ENCODE measurements at places on chromosomes 2 and 18.
A peak's percentile ranks its signal among the peaks of the same experiment; 100 is the strongest.

DNA sequence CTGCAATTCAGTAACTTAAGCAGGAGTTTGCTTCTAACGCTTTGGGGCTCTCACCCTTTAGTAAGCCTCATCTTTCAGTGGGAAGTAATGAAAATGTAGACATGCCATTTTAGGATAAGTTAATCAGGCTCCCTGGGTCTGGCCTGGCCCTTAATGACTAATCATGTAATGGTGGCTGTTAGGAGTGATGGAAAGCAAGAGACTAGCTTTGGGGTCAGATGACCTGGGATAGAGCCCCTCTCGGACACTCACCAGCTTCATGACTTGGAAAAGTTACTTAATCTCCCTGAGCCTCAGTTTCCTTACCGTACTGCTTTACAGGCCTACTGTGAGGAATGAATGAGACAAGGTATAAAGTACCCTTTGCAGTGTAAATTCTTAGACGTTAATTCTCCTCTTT is 194.4 kb downstream of the LPIN1 start:
- DNase-seq: no peak

GRCh38 chr2:160970052-160970965 is 189.9 kb upstream of the TANK start:
- no peak for DNase-seq

- DNase-seq: no peak
These were observed 64.6 kb downstream of the NAB1 start for GRCh38 chr2:190713471-190713870.

- DNase-seq: no peak
These were observed 168.7 kb downstream of the DDX1 start for GRCh38 chr2:15760232-15760910.

- no peak for DNase-seq
These were observed 30.3 kb upstream of the SLC30A6 start for GRCh38 chr2:32135409-32135808.

GRCh38 chr2:104402825-104403224 is 451.1 kb upstream of the POU3F3 start:
- DNase-seq: no peak

GRCh38 chr2:60221098-60221497 is 332.4 kb downstream of the BCL11A start:
- no peak for DNase-seq

DNA sequence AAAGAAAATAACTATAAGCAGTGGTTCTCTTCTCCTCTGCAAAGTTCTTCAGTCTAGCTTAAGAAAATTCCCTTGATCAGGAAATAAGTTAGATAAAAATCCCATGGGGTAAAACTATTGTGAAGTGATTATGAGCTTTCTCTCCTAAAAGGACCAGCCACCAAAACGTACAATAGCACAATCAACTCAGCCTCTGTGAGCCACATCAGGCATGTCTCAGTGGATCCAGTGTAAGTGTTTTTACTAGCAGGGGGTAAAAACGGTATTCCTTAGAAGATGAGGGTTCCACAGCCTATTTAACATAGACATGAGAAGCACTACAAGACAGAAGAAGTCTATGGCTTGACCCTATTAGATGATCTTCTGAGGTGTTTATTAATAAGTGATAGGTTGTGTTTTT is 503.2 kb downstream of the PIK3C3 start:
- no peak for DNase-seq

GRCh38 chr2:27485496-27485895 is 4.0 kb downstream of the IFT172 start:
- DNase-seq: no peak

DNA sequence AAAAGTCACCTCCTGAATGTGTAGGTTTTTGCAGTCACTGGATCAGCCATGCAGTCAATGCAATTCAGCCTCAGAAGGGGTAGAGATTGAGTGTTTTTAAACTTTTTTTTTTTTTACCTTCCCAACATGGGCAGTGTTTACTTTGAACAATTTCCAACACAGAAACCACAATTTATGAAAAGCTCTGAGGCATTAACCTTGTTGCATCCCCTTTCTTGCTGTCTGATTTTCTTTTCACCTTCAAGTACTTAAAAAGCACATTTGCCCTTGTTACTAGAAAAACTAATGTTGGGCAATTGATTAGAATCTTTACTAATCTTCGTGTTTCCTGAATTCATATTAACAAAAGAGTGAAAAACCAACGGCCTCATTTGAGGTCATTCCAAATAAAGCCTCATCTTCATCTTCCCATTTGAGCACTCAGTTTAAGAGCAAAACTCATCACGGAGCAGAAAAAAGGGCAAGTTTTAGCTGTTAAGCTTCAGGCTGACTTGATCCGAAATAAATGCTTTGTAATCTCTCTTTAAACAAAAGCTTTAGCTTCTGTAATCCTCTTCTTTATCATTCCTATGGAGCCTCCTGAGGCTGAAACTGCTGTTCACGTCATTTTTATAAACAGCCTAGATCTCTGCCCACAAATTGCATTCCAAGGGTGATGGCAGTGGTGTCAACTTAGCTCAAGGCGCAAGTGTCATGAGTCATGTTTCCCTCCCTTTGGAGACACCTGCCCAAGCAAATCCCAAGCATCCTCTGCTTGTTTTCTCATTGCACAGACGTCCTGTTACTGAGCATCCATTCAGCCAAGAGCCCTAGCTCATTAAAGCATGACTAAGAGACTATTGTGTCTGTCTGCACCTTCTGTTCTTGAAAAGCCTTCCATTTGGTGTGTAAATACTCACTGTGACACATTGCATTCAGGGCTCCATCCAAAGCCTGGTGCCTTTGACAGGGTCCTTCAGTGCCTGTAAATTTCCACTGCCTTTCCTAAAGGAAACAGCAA is 107.7 kb downstream of the HNMT start:
- DNase-seq: peak; percentile 11

DNA sequence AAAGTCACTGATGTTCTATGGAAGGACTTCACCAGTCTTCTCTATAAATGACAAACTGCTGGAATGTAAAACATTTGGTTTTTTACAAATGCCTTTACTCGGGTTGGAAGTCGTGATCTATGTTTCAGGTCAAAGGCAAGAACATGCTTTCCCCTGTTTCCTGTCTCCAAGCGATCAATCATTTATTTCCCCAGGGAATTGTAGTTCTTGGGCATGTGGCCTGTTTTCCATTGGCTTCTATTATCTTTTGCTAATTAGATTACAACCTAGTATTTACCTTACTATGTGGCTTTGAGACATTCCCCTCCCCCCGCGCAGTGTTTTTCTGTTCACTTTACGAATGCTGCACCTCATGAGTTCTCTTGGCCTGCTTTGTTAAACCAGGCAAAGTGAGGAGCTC is 684.2 kb downstream of the EPHA4 start:
- DNase-seq: no peak

GRCh38 chr2:181553244-181553643 is 96.1 kb downstream of the ITGA4 start:
- DNase-seq: no peak

DNA sequence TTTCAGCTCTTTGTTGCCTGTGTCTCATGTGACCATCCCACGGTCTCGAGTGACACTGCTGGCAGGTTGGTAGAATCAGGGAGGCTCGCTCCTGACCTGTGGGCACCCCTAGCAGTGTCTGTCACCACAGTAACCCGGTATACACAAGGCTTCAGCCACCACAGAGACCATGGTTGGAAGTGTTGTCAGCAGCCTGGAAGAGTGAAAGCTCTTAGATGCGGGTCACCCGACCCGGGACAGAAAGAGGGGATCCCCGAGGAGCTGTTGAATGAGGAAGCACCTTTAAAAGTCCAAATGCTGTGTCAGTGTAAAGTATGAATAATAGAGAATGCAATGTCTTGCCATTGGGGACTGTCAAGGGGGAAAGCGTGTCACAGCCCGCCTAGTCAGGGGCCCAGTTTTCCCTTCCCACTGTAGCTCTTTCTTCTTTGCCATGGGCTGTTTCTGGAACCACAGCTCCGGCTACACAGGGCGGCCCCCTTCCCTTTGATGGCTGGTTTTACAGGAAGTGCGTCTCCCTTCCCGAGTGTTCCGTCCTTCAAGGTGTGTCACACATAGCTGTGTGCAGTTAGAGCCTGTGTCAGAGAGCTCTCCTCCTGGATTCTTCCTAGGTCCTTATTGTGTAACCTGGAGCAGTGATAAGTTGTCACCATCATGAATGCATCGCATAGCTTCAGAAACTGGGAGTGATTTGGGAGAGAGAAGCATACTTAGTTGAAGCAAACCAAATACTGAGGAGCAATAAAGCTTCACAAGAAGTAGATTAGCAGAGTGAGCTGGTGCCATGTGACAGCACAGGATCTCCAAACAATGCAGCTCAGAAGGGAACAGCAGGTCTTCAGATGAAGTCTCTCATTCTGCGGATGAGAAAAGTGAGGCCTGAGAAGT is 81.4 kb downstream of the MTCL1 start:
- no peak for DNase-seq

DNA sequence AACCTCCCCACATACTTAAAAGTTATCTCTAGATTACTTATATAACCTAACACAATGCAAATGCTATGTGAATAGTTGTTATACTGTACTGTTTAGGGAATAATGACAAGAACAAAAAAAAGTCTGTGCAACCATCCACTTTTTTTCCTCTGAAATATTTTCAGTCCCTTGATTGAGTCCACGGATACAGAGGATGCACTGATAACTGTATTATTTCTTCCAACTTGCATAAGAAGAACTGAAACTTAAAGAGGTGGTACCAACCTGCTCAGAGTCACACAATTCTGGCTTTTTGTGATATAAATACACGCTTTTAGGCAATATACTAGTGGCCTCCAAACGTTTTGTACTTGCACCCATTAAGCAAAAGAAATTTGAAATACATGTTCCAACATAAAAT is 1.4 kb downstream of the SMC6 start:
- no peak for DNase-seq

GRCh38 chr18:70994116-70994515 is 705.3 kb downstream of the SOCS6 start:
- no peak for DNase-seq

GRCh38 chr2:74843433-74843832 is 9.5 kb downstream of the HK2 start:
- no peak for DNase-seq

GRCh38 chr2:27308359-27308881 is at the start of gene UCN:
Gene UCN (minus strand): TSS chr2:27308445. CDS start chr2:27307895, 550 bp downstream.
- DNase-seq: no peak

- DNase-seq: no peak
These were observed 272.8 kb downstream of the CYRIA start for GRCh38 chr2:16392647-16393499.

- DNase-seq: no peak
These were observed 106.9 kb upstream of the GPC1 start for GRCh38 chr2:240328526-240328925.

GRCh38 chr18:37440206-37440605 is 125.4 kb downstream of the CELF4 start:
- no peak for DNase-seq

- DNase-seq: no peak
These were observed 187.8 kb upstream of the TNP1 start for GRCh38 chr2:217047631-217048030.

DNA sequence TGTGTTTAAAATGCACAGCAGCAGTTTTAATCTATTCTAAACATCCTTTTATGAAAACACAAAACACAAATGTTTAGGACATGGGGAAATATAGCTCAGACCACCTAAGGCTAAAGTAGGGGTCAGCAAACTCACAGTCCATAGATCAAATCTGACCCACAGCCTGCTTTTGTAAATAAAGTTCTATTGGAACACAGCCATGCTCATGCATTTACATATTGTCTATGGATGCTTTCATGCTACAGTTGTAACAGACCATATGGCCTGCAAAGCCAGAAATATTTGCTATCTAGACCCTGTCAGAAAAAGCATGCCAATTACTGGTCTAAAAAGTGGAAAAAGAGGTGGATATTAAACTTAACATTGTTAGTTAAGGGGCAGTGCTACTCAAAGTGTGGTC is 1105.4 kb upstream of the KLHL29 start:
- no peak for DNase-seq

GRCh38 chr2:113724010-113724409 is 32.4 kb downstream of the SLC35F5 start:
- no peak for DNase-seq

DNA sequence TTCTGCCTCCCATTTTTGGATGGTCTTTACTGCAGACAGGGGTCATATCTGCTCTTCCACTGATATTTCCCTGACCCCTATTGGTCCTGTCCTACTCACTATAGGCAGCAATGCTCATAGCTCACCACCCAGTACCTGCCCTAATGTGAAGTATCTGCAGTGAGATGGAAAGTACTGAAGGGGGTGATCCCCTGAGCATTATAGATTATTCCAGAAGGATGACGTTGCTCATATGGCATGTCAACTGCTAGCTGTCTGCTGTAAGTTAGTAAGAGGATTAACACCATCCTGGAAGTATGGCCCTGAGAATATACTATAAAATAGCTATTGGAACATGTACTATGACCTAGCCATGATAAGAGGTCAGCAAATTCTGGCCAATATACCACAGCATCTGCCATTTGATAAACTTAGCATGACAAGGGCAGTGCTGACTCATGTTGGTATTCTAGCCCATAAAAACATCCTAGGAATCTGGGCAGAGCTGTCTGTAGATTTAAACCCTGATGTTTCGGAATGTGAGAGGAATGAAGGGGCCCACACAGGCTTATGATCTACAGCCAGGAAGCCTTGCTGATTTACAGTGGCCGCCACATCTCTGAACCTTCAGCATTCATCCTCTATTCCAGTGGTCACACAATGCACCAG is 451.4 kb downstream of the TNS1 start:
- no peak for DNase-seq

DNA sequence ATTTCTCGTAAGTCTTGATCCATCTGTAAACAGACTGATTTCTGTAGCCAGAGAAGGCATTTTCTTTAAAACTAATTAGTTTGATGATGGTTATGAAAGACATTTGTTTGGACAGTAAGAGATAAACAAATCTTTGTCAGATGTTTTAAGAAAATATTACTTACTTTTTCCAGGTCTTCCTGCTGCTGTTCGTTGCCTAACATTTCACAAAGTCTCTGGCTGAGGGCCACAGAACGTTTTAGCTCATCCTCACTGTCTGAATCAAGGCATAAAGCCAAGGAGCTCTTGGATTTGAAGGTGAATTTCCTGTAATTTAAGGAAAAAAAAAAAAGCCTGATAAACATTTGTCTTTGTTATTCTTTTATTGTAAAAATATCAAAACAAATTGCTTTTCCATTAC is 57.8 kb downstream of the VIL1 start:
- DNase-seq: no peak

GRCh38 chr2:201673546-201673945 is 24.9 kb downstream of the MPP4 start:
- DNase-seq: no peak

GRCh38 chr18:22856870-22857269 is 76.3 kb upstream of the RBBP8 start:
- no peak for DNase-seq

DNA sequence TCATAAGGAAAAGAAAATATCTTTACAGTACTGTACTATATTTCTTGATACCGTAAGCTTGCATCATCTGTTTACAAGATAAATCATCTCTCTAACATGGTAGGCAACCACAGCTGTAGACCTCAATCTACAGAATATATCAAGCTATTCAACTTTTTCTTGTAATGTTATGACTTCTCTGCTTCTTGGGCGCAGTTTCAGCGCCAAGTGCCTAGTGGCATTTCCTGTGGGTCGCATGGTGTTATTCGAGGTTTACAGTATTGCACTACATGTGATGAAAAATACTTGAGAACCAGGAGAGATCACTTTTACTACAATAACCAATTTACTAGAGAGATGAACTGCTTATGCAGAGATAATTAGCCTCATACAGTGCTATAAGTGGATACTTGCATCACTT is 34.0 kb upstream of the SESTD1 start:
- no peak for DNase-seq

- no peak for DNase-seq
These were observed 62.9 kb upstream of the TEX51 start for GRCh38 chr2:126835831-126836230.

- DNase-seq: no peak
These were observed 249.7 kb downstream of the GLI2 start for GRCh38 chr2:120985174-120985996.

GRCh38 chr18:68267583-68267982 is 447.3 kb downstream of the TMX3 start:
- no peak for DNase-seq

All from occipital lobe (tissue), 3 donors.